ENCODE measurements at places on chromosomes 1 and 21.

DNA sequence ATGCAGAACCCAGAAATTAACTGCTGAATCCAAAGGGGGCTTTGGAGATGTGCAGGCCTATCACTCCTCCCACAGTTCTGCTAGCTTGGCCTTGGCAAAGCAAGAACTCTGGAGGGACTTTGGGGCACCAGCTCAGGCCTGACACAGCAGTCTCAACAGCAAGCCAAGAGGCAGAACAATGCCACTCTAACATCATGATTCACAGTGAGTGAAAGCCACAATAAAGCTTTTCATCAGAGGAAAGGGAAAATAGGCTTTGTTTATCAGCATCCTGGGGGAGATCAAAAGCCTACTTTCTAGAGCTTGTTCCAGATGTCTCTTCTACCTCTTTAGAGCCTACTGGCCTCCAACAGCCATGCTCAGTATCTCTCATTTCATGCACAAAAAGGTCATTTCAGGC lies 283.4 kb downstream of the KCNH1 start:
- DNase-seq, result no peak

- no peak for DNase-seq
Observed at GRCh38 chr21:14480411-14481031, 65.6 kb downstream of the SAMSN1 start.

DNA sequence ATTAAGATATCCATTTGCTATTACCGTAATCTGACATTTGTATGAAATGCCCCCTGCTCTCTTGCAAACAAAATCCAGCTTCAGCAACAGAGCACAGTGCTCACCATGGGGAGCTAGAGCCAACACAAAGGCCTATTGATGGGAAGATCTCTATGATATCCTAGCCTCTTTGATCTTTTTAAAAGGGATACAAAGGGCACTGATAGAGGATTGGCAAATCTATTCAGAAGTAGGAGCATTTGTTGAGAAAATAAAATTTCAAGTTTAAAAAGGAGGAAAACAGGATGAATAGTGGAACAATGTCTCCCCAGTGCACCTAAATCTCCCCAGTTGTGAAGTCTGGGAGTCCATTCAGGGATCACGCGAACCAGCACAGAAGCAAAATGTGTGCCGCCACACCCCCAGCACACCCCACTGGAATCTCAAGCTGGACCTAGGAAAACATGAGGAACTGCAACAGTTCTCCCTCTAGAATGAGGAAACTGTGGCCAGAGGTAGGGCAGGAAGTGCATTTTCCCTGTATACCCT lies 32.2 kb downstream of the MRAP start:
- DNase-seq, result no peak

DNA sequence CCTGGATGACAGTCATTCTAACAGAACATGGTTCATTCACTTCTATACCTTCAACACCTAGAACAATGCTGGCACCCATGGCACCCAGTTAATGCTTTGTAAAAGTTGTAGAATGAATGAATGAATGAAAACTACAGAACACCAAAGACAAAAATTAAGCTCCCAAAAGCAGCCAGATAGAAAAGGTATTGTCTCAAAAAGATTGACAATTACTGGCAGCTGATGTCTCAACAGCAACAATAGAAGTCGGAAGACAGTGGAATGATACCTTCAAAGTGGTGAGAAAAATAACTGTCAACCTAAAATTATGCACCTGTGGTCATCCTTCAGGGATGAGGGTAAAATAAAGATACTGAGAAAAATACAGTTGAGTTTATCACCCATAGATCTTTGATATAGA lies 4.9 kb upstream of the C1orf167 start:
- DNase-seq, result no peak

DNA sequence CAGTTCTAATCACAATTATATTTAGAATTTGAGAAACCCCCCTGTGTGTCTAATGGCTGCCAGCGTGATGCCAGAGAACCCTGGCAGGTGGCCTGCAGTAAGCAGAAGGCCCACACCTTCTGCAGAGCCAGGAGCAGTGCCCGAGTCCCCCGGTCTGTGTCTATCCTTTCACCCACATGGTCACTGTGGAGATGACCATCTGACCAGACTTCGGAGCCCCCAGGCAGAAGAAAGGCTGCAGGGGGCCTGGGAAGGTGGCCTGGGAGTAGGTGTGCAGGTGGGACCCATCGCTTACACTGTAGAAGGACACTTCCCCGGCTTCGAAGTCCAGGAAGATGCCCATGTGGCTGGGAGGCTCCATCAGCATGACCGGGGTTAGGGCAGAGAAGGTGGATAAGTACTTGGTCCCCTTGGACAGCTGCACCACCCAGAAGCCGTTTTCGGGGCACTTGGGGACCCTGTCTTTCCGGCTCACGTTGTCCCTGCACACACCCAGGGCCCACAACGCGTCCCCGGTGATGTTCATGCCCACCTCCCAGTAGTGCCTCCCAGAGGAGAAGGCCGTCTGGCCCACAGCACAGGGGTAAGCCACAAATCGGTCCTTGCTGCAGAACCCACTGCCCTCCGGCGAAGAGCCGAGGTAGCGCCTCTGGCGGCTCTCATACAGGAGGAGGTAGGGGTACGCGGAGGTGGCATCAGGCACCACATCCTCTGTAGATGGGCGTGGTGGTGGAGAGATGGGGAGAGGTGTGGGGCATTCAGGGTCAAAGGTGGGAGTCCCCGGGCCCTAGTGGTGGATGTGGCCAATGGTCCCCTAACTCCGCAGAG lies 1.6 kb upstream of the TRIM11 start:
- no peak for DNase-seq

DNA sequence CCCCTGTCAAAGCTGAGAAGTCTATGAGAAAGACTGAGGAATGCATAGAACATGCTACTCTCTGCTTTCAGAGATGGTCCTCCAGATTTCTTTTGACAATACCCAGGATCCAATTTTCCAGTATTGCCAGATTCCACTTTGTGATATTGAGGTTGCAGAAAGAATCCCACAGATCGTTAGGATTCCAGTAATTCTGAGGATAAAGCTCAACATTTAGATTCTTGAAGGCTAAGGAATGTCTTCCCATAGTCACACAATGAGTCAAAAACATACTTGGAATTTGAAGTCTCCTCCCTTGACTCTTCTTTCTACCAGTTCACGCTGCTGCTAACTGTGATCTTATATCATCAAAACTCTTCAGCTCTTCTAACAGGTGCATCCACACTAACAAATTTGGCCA lies 57.1 kb downstream of the TNFSF18 start:
- peak; percentile 93 for DNase-seq

DNA sequence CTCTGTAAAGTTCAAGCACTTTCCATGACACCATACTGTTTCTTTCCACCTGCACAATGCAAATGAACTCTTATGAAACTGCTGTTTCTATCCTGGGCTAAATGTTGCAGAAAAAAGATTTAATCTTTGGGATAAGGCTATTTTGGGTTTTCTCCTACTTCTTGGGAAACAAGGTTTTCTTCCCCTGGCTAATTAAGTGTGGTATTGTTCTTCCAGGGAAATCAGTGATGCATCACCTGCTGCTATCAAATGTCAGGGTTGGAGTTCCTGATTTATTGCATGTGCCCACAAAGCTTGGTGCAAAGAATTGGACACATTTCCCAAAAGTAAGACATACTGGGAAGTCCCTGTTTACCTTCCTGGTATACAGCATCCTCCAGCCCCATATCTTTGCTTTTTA lies 6.0 kb upstream of the RGS4 start:
- no peak for DNase-seq

GRCh38 chr21:20720623-20721022 lies 277.6 kb upstream of the NCAM2 start:
- peak; percentile 85 for DNase-seq

DNA sequence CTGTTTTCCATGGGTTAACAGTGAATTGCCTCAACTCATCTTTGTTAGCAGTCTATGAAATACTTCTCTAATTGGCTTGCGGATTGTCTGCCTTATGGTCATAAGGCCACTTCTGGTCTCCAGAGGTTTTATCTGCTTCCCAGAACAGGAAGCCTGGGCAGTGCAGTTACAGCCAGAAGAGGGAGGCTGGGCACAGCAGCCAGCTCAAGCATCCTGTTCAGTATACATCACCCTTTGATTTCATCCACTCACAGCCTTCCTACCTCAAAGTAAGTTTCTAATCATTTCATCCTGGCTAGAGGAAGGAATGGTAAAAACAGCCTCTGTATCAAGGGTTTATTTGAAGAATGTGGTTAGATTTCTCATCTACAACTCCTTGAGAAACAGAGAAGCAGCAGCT lies 311.5 kb upstream of the DEPDC1 start:
- DNase-seq, result peak; percentile 2

DNA sequence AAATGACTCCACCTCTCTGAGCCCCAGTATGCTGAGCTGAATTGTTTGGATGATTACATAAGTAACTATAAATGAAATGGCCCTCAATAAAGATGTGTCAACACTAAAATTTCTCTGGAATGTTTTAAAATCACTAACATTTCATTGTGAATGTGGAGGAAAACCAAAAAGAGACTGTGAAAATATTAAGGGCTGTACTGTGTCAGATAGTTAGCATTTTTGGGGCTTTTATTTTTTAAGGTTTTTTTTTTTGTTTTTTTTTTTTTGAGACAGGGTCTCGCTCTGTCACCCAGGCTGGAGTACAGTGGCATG lies 6.3 kb downstream of the MYOC start:
- peak; percentile 66 for DNase-seq

- DNase-seq, result no peak
Observed at GRCh38 chr21:34531399-34531798, 19.4 kb upstream of the KCNE1 start.

DNA sequence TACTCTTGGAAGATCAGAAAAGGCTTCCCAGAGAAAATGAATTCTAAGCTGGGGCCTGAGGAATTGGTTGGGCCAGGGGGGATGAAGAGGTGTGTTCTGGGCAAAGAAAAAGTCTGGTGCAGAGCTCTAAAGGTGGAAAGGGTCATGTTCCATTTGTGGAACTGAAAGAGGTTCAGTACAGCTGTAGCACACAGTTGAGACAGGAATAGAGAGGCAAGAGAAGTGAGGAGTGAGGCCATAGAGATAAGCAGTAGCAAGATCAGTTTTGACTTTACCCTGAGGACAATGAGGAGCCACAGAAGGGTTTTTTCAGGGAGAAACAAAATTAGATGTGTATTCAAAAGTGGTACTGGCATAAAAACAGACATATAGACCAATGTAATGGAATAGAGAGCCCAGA lies 30.3 kb upstream of the MUTYH start:
- no peak for DNase-seq

- DNase-seq, result no peak
Observed at GRCh38 chr1:23515905-23516304, 15.1 kb downstream of the E2F2 start.
